ENCODE measurements at places on chromosomes 5 and 9.
A peak's percentile ranks its signal among the peaks of the same experiment; 100 is the strongest.

DNA sequence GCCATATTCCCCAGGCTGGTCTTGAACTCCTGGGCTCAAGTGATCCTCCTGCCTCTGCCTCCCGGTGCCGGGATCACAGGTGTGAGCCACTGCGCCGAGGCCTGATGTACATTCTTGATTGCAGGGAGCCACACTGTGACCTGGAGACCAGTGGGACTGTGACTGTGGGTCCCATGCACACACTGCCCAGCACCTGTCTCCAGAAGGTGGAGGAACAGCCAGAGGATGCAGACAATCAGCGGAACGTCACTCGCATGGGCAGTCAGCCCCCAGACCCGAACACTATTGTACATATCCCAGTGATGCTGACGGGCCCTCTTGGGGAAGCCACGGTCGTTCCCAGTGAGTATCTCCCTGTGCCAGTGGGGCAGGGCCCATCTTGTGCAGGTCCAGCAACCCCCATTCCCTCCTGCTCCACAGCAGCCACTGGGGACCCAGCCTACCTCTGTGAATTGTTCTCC lies 147.3 kb downstream of the CACNA1B start:
- no peak for DNase-seq

DNA sequence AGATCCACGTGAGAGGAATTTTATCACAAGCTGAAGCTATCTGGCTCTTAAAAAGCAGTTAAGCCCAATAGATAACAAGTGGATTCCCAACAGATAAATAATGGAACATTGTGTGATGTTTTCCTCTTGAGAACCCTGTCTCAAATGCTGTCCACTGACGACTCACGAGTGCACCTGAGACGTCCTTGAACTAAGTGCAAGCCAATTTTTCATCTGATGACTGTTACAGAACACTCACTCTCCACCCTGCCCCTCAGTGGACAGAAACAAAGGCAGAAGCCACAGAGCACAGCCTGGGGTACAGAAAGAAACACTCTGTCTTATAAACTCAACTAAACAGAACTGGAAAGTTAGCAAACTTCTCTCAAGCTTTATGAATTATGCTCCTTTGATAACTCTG lies 199.5 kb downstream of the KCNN2 start:
- no peak for DNase-seq

- no peak for DNase-seq
Measured at GRCh38 chr5:160357861-160358411, 12.5 kb downstream of the C1QTNF2 start.

DNA sequence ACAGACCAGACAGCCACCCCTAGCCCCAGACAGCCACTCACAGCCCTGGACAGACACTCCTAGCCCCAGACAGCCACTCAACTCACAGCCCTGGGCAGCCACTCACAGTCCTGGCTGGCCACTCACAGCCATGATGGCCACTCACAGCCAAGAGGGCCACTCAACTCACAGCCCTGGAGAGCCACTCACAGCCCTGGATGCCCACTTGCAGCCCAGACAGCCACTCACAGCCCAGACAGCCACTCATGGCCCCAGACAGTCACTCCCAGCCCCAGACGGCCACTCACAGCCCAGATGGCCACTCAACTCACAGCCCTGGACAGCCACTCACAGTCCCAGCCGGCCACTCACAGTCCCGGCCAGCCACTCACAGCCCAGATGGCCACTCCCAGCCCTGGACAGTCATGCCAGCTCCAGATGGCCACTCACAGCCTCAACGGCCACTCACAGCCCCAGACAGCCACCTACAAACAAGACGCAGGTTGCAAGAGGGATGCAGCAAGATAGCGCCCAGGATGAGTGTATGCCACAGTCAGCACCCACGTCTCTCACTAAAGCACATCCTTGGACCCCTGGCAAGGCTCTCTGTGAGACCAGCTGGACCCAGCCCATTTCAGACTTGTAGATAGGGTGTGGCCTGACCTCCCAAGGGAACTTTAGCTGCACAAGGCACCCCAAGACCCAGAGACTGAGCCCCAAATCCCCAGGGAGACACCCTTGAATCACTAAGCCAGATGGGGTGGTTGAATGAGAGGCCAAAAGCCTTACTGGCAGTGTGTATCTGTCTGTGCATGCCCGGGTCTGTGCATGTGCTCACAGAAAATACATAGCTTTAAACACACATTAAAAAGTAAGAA lies 22.4 kb downstream of the ZDHHC11B start:
- no peak for DNase-seq

- no peak for DNase-seq
Measured at GRCh38 chr9:79581388-79581787, 9.6 kb downstream of the TLE4 start.

- DNase-seq, result no peak
Measured at GRCh38 chr5:147359581-147359980, 124.8 kb downstream of the STK32A start.

- DNase-seq, result no peak
Measured at GRCh38 chr5:139772089-139772791, 23.4 kb upstream of the PSD2 start.

GRCh38 chr5:54985301-54986268 lies at the start of gene ESM1:
ESM1 (minus strand) TSS chr5:54985593; CDS start chr5:54985517, 76 bp downstream.
- no peak for DNase-seq

GRCh38 chr5:89117124-89117644 lies 234.2 kb upstream of the MEF2C start:
- no peak for DNase-seq

- DNase-seq, result no peak
Measured at GRCh38 chr5:16819522-16820167, 116.4 kb downstream of the MYO10 start.

DNA sequence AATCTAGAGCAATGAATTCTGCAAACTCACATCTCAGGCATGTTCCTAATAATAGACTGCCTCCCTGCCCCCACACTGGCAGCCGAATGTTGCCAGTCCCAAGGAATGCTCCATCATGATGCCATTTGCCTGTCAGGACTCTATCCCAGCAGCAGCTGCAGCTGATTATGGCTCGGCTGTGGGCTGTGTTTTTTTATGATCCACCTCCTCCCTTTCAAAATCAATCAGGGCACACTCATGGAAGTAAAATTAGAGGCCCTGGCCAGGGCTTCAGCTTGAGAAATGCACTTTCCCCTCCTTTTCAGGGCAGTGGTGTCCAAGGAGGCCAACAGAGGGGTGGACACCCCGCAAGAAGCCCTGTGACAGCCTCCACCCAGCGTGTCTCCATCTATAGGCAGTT lies 176.7 kb upstream of the S1PR3 start:
- no peak for DNase-seq

DNA sequence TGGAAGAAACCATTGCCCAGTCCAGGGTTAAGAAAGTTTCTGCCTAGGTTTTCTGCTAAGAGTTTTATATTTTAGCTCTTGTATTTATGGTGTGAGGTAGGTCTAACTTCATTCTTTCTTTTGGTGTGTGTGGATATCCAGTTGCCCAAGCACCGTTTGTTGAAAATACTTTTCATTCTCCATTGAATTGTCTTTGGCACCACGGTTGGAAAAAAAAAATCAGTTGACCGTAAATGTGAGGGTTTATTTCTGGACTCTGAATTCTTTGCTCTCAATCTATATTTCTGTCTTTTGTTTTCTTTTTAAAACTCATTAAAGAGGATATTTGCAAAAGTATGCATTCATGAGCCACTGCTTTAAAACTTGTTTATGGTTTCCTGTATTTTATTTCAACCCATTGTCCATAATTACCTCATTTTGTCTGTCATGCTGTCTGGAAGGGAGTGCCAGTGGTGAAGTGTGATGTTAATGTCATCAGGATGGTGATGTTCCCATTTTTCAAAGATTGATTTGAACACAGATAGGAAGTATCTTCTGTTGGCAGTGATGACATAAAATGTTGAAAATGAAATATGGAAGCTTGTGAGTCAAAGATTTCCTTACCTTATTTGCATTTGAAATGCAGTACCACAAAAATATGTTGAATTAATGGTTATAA lies 33.9 kb downstream of the HABP4 start:
- DNase-seq, result no peak

DNA sequence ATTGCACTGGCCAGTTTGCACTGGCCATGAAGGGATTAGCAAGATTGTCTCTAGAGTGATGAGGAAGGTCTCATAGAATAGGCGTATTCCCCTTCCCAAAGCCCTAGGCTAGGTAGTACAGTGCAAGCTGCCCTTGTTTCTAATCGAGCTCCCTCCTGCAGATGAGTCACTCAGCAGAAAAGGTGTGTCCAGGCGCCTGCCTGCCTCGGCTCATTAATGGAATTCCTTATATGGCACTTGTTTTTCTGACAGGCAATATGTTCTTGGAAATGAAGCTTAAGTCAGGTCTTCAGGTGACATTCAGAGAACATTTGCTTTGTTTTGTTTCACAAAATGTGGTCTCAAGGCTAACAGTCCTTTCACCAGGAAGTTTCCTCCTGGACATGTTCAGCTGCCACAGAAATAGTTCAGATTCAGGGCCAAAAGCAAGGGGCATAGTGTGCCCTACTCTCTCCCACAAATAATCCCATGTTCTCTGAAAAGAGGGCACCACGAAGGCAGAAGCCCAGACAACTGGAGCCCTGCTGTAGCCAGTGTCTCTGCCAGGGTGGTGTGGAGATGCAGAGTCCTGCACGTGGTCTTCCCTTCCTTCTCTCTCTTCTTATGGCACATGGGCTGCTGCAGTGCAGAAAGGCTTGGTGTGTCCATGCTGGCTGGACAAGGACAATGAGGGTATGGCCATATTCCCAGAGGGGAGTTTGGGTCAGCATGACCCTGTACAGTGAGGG lies 281.1 kb upstream of the MAP3K1 start:
- DNase-seq, result no peak

DNA sequence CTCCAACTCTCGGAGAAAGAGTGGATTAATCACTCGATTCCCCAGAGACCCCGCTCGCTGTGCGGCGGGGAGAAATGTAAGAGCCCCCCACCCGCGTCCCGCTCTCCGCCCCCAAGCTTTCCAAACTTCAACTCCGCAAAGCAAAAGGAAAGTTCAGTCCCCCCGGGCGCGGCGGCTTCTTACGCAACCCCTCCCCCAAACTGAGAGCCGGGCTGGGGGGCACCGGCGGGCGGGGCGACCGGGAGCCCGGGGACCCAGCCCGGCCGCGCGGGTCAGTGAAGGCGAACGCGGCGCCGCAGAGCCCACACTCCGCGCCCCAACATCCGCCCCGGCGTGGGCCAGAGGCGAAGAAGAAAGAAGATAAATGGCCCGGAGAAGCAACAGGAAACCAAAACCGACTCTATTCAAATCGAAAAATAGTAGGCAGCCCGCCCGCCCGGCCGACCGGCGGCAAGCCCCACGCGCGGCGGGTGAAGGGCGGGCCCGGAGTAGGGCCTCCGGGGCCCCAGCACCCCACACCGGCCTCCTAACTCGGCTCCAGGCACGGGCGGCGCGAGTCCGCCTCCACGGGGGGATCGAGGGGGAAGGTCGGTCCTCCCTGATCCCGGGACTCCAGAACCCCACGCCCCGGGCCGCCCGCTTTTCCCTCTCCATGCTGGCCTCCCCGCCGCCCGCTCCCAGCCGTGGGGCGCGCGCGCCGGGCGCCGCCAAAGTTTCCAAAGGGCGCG lies 720 bp downstream of the NOTCH1 start:
- peak; percentile 57 for DNase-seq

GRCh38 chr9:22617156-22617555 lies 170.5 kb downstream of the DMRTA1 start:
- DNase-seq, result no peak

GRCh38 chr5:131259326-131259725 lies 4.5 kb upstream of the CDC42SE2 start:
- DNase-seq, result no peak

- no peak for DNase-seq
Measured at GRCh38 chr9:114126247-114127060, 27.4 kb upstream of the KIF12 start.

GRCh38 chr5:159096924-159097783 lies 2.6 kb downstream of the EBF1 start:
- no peak for DNase-seq

- no peak for DNase-seq
Measured at GRCh38 chr9:87741891-87742290, 16.0 kb downstream of the CTSL start.

DNA sequence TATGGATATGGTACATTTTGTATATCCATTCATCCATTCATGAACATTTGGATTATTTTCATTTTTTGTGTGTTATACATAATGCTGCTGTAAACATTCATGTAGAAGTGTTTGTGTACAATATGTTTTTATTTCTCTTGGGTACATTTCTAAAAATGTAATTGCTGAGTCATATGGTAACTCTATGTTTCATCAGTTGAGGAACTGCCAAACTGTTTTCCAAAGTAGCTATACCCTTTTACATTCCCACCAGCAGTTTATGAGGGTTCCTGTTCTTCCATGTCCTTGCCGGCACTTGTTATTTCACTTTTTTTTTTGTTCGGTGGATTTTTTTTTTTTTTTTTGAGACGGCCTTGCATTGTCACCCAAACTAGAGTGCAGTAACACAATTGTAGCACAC lies 54.0 kb upstream of the MCCC2 start:
- DNase-seq, result no peak

GRCh38 chr5:167052791-167053190 lies 1238.7 kb upstream of the WWC1 start:
- no peak for DNase-seq

DNA sequence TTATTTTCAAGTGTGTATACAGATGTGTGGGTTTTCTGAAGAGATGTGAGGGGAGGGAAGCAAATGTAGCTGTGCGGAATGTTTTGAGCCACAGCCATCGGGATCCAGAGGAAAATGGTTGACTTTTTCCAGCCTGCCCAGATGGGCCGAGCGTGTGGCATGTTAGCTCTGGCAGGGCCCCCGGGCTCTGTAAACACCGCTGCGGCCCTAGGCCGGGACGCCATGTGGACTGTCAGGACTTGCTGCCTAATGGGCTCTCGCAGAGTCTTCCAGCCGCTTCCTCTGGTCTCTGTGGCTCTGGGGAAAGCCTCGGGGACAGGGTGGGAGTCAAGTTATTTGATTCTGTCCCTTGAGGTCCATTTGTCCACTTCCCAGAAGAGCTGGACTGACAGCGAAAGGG lies 109.6 kb upstream of the PTCH1 start:
- no peak for DNase-seq

DNA sequence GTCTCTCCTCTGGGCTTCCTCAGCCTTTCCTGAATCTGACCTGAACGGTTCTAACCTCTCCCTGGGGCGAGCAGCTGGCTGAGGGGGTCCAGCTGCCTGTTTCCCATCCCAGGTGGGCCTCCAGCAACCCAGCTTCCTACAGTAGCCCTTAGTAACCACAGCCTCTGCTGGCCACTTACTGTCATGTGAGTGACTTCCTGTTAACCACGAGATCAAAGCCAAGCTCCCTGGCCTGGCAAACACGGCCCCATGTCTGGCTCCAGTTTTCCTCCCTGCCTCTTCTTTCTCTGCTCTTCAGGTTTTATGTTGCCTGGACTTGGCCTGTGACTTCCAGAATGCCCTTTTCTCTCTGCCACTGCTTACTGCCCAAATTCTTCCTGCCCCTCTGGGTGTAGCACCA lies 47.2 kb upstream of the DAB2IP start:
- no peak for DNase-seq

GRCh38 chr9:31585158-31585557 lies 799.3 kb upstream of the ACO1 start:
- DNase-seq, result no peak

All from stimulated activated CD4-positive, alpha-beta T cell treated with anti-CD3 and anti-CD28 coated beads, Interleukin-2, amount 100 ng/mL, for 48 hours (primary cell).